ENCODE measurements at places on chromosomes 6 and 20. TPM values are rescaled to one million over a fixed set of nuclear protein-coding genes. Genes with fewer than 3 reads are reported as not detected.

Gene CLPSL2
- total RNA-seq: not detected

Gene LPA
- total RNA-seq: not detected

Gene TNFAIP3
- 10.4 TPM for total RNA-seq

Gene GSTA2
- total RNA-seq: not detected

Gene CGA
- total RNA-seq: not detected

Gene PRPF6
- 43.2 TPM for total RNA-seq

Measured in airway epithelial cell (primary cell).